ENCODE measurements at places on chromosomes 6 and 20.

GRCh38 chr20:15439551-15439950, 1102.1 kb upstream of the FLRT3 start:
- no peak for DNase-seq

DNA sequence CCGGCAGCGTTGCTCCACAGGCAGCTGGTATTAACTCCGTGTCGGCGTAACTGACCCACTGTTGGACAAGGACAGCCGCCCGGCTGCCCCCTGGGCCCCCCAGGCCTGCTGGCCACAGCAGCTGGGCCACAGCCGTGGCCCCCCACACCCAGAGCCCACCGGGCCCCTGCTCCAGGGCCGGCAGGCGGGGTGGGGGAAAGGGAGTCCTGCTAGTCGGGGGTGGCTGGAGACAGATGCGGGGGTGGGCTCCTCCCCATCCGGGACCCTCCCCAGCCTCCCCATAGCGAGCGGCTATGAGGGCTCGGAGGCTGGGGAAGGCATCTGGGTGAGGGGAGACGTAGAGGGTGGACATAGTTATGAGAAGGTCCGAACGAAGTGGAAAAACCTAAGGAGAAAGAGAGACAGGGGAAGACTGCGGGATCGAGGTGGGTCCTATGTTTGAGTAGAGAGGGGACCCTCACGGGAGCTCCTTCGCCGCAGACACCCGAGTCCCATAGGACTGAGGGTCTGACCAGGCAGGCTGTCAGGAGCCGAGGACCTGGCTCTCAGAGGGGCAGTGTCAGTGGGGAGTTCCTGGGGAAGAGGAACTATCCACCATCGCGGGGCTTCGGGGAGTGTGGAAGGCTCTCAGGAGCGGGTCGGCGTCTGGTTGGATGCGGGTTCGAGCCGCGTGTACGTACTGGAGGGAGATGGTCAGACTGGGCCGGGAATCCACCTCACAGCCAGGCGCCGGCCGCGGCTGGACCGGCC, 511 bp downstream of the VARS1 start:
- no peak for DNase-seq

DNA sequence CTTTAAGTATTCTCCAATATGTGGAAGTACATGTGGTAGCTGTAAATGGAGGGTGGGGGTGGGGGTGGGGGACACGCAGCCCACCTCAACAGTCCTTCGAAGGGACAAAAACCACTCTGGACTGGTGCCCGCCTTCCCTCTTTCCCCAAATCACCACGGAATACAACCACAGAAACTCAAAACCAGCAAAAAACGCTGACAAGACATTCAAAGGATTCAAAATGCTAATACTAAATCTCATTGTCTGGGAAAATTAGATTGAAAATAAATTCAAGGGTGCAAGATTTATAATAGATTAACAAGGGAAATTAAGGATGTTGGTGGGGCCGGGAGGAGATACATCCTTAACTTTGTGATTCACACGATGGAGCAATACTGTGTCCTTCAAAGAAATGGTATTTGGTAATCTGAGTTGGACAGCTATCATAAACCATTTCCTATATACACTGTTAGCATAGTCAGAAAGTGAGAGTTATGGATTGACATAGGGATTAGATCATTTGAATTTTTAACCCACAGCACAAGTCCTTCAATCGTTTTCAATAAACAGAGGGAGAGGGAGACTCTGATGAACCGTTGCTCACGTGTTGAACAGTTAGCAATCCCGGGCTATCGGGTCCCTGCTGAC, 766 bp upstream of the TBC1D22B start:
- no peak for DNase-seq

GRCh38 chr20:34977365-34978091, 21.9 kb downstream of the MYH7B start:
- DNase-seq: no peak

DNA sequence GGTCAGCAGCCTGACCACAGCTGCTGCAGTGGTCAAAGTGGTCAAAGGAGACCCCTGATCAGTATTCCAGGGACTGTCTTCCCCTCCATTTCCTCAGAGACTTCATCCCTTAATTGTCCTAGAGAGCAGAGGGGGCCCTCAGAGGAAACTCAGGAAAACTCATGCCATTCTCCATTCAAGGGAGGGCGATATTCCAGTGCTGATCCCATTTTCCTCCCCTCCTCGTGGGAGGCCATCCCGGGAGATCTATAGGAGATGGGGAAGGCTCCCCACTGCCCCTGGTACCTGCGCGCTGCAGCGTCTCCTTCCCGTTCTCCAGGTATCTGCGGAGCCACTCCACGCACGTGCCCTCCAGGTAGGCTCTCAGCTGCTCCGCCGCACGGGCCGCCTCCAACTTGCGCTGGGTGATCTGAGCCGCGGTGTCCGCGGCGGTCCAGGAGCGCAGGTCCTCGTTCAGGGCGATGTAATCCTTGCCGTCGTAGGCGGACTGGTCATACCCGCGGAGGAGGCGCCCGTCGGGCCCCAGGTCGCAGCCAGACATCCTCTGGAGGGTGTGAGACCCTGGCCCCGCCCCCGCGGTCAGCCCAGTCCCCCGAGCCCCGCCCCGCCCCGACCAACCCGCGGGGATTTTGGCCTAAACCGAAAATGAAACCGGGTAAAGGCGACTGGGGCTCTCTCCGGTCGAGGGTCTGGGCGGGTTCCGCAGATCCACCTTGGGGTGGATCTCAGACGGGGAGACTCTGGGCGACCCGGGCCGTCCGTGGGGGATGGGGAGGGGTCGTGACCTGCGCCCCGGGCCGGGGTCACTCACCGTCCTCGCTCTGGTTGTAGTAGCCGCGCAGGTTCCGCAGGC, 878 bp downstream of the HLA-C start:
- DNase-seq: peak; percentile 31

GRCh38 chr6:69880601-69881000, 14.2 kb downstream of the COL19A1 start:
- DNase-seq: no peak

DNA sequence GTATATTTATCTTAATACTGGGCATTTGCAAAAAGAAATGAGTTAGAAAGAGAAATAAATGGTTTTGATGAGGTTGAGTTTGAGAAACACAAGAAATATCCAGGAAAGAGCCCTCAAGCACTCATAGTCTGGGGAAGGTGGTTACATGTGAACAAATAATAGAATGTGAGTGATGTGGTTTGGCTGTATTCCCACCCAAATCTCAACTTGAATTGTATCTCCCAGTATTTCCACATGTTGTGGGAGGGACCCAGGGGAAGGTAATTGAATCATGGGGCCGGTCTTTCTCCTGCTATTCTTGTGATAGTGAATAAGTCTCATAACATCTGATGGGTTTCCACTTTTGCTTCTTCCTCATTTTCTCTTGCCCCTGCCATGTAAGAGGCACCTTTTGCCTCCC, 334.1 kb downstream of the COL12A1 start:
- DNase-seq: no peak

Measured in SW 1271 (cell line).